Kidney epithelial cell (primary cell): ENCODE measurements at places on chromosomes 11 and 22.

- DNase-seq = no peak
Observed at GRCh38 chr11:5291207-5291838, 10.4 kb downstream of the OR51B4 start.

GRCh38 chr11:17384002-17384511, 4.4 kb downstream of the KCNJ11 start:
- DNase-seq = peak; percentile 28

GRCh38 chr11:132631989-132632388, 900.3 kb downstream of the OPCML start:
- no peak for DNase-seq

GRCh38 chr11:63551091-63551888, 11.9 kb downstream of the PLAAT2 start:
- DNase-seq = no peak

DNA sequence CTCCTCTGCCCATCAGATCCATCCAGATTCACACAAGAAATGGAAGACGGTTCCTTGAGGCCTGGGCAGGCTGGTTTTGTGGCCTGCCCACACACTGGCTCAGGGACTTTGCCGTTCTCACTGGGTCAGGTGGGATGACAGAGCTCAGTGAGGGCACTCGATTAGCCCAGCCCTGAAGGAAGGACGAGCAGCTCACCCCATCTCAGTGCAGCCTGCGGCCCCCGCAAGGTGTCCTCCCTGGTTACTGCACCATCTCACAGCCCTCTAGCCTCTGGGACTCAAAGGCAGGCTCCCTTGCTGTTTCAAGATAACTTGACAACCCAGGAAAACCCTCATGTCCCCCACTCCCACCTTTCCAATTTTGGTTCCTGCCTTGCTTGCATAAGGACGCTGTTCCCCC, 4.2 kb downstream of the SLC16A8 start:
- no peak for DNase-seq
